ENCODE measurements at places on chromosomes 11 and 22. TPM values are rescaled to one million over a fixed set of nuclear protein-coding genes. Genes with fewer than 3 reads are reported as not detected.

Gene OR4D5
- total RNA-seq: not detected

Gene APOC3
- not detected for total RNA-seq

Gene NLRP10
- 18.9 TPM for total RNA-seq

Gene PDE2A
- total RNA-seq: 0.50 TPM

Gene DEUP1
- total RNA-seq: not detected

- peaks cover 11% of the 10 kb centered on the region for H3K36me3 ChIP-seq
- DNase-seq: no peak
- no peak overlapping the region for H3K4me3 ChIP-seq
- H3K27me3 ChIP-seq: no peaks in the 10 kb centered on the region
Observed at GRCh38 chr11:133821776-133822175, 23.5 kb downstream of the SPATA19 start.

DNA sequence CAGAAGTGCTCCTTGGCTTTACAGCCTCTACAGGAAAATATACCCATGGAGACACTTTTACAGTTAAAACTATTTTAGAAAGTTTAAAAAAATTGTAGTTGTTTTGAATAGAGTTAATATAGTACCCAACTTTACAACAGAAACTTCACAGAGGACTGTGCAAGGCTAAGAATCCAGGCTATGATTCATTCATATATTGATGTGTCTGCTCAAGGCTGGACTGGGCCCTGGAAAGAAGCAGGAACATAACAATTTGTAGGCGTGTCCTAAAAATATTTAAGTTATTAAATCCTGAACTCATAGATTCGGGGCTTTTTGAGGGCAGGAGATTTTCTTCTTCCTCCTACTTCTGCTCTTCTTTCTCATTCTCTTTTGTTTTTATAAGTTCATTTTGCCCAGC is 291.5 kb upstream of the CCDC179 start:
- no peak overlapping the region for H3K27ac ChIP-seq
- no peaks in the 10 kb centered on the region for H3K36me3 ChIP-seq
- H3K4me1 ChIP-seq: no peaks in the 10 kb centered on the region

DNA sequence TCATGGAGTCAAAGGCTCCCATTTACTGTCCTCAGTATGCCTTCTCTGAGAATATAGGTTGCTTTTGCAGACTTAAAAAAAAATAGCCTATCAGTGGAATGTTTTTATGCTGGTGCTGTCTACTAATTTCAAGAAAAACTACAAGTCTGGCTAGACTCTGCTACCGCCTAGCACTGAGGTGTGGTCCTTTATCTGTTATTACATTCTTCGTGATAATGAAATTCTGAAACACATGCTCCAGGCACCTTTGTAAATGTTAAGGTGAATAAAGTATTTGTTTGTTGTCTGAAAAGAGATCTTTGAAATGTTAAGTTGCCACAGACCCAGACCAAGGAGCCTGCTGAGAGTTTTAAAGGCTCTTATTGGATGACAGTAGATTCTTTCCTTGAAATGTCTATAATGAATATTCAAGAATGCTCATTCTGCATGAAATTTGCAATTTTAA is 95.3 kb downstream of the DBX1 start:
- no peak for DNase-seq
- H3K4me1 ChIP-seq: no peaks in the 10 kb centered on the region
- peaks cover 4% of the 10 kb centered on the region for H3K27me3 ChIP-seq
- no peak overlapping the region for H3K4me3 ChIP-seq
- H3K27ac ChIP-seq: no peak overlapping the region

DNA sequence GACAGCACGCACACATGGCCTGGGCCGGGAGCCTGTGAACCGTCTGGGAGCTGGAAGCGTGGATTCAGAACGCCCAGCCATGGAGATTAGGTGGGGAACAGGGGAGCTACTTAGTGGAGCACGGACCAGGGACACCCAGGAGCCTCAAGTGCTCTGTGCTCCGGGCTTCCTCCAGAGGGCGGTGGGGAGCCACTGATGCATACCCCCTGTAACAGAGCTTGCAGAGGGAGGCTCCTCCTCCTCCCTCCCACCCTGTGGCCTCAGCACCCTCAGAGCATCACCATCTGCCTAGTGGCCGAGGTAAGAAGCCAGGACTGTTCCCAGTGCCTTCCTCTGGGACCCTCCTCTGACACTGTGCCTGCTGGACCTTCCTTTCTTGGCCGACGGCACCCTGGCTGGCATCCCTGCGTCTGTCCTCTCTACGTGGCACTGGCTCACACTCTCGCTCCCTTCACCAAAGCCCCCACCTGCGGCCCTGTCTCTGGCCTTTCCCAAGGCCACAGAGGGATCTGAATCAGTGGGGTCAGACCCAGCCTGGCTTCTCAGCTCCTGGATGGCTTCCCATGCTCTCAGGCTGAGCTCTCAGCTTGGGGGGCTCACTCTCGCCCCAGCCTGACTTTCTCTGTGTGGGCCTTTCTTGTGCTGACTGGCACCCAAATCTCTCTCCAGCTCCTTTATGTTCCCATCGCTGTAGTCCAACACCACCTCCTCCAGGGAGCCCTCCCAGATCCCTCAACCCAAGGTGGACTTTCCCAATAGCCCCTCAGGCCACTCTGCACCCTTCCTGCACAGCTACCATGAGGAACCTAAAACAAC is 780.9 kb downstream of the BRD1 start:
- DNase-seq: no peak
- no peak overlapping the region for H3K4me3 ChIP-seq
- H3K27ac ChIP-seq: no peak overlapping the region
- no peaks in the 10 kb centered on the region for H3K4me1 ChIP-seq
- peaks cover 2% of the 10 kb centered on the region for H3K27me3 ChIP-seq

- no peak for DNase-seq
- peaks cover 4% of the 10 kb centered on the region for H3K36me3 ChIP-seq
- peaks cover 17% of the 10 kb centered on the region for H3K27me3 ChIP-seq
- H3K4me3 ChIP-seq: no peak overlapping the region
Observed at GRCh38 chr11:118744046-118744445, 46.9 kb downstream of the DDX6 start.

DNA sequence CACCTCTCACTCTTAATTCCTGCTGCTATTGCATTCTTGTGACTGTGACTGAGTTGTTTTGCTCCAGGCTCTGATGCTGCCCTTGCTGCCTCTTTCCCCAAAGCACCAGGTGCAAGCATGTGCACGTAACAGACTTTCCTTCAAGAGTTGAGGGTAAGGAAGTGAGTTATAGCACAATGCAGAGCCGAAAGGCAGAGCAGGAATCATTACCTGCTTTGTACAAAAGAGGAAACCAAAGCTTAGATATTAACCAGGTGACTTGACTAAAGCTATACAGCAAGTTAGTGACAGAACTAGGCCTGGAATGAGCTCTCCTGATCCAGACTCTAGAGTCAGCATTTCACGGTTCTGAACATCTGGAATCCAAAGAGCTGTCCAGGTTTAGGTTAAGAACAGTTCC is 33.6 kb downstream of the NEU3 start:
- peaks cover 7% of the 10 kb centered on the region for H3K36me3 ChIP-seq
- H3K27ac ChIP-seq: no peak overlapping the region
- no peak for DNase-seq
- H3K4me3 ChIP-seq: no peak overlapping the region

GRCh38 chr11:131692151-131692550 is 321.7 kb downstream of the NTM start:
- H3K36me3 ChIP-seq: no peaks in the 10 kb centered on the region
- peaks cover 7% of the 10 kb centered on the region for H3K27me3 ChIP-seq
- H3K4me1 ChIP-seq: peaks cover 60% of the 10 kb centered on the region
- peak overlapping the region; percentile 79 for H3K4me3 ChIP-seq
- peak; percentile 53 for DNase-seq
- peak overlapping the region; percentile 22 for H3K27ac ChIP-seq

- H3K4me1 ChIP-seq: peaks cover 12% of the 10 kb centered on the region
- H3K27ac ChIP-seq: no peak overlapping the region
- H3K27me3 ChIP-seq: peaks cover 41% of the 10 kb centered on the region
- DNase-seq: peak; percentile 2
- H3K36me3 ChIP-seq: no peaks in the 10 kb centered on the region
Observed at GRCh38 chr11:117584056-117584830, 212.8 kb downstream of the DSCAML1 start.
